ENCODE measurements at places on chromosomes 5 and 9.

DNA sequence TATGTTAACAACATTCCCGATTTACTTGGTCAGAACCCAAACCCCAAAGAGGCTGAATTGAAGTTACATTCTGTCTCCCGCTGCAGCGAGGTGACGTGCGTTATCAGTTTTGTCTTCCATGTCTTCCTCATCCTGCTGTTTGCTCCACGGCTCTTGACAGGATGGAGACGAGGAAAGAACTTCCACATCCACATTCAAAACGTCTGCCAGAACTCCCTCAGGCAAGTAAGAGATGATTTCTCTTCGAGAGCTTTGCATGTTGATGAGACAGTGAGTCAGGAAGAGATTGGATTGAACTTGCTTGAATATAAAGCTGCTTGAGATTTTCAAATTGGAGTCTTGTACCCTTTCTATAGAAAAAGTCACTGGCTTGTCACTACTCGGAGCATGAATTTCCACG lies 242.6 kb downstream of the AUH start:
- DNase-seq = no peak

DNA sequence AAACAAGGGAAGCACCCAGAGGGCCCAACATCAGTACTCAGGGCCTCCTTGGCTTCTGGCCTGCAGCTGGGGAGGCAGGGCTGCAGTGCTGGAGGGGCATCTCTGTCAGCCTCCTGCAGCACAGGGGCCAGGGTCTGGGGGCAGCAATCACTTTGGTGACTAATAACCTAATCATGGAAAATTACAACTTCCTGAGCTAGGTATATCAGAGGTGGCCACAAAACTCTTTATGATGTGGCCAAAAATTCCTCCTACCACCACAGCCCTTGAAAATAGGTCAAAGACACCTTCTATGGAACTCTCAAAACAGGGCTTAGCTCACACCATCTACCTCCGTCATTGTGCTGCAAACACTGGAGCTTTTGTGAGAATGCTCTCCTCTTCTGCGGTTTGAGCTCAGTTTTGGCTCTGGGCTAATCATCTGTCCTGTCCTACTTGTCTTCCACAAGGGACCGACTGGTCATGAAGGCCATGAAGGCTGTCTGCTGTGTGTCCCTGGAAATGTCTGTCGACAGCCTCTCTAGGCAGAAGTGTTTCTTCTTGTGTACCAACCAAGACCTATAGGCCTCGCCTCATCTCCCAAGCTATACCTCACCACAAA lies 28.6 kb downstream of the CSF2 start:
- peak; percentile 71 for DNase-seq

DNA sequence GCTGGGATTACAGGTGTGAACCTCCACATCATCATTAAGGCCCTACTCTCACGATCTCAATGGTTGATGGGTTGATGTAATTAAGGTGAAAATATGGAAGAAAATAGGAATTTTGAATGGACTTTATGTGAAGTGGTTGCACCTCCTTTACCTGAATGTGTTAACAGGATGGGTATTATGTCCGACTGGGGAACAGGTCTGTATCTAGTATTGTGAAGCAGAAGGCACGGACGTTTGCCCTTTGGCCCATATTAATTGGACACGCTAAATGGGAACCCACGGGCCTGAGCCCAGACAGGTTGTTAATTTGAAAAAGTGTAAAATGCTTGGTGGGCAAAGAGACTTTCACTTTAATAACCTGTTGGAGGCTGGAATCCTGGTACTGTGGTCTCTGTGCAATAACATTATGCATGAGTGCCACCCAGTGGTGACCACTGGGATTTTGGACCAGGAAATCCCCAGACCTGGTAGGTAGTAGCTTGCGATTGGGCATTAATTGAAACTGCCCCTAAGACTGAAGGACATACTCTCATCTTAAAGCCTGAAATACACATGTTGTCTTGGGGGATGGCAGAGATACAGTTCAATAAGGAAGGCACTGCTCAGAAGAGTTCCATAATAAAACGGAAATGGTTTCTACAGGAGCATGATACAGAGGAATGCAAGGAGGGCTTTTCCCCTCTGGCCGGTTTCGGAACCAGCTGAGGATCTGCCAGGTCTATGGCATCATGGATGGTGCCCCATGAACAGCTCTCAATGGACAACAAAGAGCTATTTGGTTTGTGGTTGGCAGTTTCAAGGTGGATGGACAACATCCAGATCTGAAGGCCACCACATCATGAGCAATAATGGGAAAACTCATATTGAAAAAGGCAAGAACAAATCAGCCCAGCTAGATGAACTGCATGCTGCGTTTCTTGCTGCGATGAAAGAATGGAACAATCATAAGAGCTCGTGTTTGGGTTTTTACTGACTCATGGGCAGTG lies 26.2 kb upstream of the BICD2 start:
- peak; percentile 78 for DNase-seq

DNA sequence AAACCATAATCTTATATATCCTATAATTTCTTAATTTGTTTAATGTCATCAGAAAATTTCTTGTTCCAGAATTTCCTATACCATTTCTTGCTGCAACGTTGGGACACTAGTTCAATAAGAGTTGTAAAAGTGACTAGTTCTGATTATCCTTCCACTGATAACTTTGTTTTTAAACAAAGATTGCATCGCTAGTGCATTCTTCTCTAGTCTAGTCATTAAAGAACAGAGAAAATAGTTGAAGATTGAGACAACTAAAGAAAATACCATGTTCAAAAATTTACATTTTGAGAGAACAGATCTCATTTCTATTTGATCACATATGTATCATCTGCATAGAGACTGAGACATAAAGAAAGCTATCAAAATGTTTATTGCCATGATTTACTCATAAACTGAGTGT lies 1888.2 kb downstream of the EFNA5 start:
- no peak for DNase-seq

DNA sequence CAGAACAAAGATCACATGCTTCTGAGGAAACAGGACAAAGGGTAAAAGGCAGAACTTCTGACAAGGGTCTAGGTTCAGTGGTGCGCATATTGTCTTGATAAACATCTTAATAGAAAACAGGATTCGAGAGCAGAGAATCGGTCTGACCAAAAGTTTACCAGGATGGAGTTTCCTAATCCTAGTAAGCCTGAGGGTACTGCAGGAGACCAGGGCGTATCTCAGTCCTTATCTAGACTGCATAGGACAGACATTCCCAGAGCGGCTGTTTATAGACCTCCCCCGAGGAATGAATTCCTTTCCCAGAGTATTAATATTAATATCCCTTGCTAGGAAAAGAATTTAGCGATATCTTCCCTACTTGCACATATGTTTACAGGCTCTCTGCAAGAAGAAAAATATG lies 32.4 kb upstream of the TNFSF8 start:
- no peak for DNase-seq

DNA sequence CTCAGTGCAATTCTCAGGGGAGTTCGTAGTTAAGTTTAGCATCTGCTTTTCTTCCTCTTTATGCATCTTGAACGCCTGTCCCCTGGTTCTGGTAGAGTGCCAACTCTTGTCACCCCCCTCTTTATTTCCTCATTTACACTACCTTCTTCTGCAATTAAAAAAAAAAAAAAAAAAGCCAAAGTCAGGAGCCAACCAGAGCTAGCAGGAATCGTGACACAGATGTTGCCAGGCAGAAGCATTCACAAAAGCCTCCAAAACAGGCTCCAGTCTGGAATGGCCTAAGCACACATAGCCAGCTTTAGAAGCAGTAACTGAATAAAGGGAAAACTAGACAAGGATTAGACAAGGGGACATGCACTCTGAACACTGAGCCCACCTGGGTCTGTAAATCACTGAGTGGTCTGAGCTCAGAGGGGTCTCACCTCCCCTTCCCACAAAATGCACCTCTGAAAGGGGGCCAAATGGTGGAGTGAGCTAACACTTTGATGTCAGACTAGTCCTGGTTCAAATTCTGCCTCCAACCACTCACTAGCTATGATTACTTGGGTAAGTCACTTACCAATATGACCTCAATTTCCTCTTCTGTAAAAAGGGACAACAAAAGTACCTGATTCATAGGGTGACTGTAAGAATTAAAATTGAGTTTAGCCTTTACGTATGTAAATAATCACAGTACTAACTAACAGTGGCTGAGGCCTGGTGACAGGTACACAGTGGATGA lies 2.0 kb downstream of the CD74 start:
- peak; percentile 60 for DNase-seq

- DNase-seq = no peak
Measured at GRCh38 chr9:106035806-106036205, 341.5 kb downstream of the TMEM38B start.

DNA sequence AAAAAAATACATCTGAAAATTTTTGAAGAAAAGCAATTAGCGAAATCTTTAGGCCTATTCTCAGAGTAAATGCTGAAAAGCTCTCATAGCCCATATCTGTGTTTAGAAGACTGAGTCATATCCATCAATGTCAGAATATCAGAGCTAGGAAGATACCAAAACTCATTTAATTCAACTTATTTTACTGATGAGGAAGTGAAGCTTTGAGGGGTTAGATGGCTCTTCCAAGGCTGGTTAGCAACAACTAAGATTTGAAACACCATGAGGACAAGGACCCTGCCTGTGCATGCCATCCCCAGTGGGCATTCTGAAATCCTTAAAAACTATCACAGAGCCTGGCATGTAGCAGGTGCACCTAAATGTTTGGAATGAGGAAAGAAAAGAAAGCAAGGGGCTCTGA lies 2.5 kb downstream of the FREM1 start:
- DNase-seq = no peak

DNA sequence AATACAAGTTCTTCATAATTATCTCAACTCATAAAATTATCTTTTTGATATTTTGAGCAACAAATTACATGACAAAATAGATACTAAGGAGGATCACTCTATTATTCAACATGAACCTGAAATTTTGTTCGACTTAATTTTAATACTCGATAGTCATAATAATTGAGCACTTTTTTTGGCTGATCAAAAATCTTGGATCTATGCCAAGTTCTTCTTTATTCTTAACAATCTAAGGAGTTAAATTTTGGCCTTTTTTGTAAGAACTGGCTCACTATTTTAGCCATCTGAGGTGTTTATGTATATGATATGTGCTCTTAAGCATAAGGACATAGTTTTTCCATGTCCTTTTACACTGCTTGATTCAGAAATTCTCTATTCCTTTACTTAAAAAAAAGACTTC lies 996.1 kb upstream of the COX7C start:
- DNase-seq = no peak

DNA sequence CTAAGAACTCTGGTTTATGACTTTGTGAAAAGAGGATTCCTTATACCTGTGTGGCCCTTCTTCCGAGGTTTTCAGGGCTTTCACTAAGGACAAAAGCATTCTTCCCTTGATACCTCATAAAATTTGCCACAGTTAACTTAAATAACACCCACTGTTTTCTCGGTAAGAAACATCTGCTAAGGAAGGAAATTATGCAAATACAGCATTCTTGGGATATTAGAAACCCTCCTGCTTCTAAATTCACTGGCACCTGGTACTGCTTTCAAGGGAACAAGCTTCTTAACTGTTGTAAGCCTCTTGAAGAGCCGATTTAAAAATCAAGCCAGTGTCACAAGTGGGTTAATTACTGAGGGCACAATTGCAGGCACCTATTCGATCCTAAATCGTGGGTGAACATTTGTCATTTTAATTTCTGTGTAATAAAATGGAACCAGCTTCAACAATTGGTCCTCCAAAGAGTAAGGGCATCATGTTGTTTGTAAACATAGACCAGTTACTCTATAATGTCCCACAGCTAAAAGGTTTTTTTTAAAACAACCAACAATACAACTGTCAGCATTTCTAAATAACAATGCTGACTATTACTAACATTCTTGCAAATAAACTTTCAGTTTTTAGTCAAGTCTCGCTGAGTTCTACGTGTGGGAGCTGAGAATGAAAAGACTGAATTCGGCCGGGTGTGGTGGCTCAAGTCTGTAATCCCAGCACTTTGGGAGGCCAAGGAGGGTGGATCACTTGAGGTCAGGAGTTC lies 26.6 kb downstream of the AK3 start:
- no peak for DNase-seq
